ENCODE measurements at places on chromosomes 7 and 10.

DNA sequence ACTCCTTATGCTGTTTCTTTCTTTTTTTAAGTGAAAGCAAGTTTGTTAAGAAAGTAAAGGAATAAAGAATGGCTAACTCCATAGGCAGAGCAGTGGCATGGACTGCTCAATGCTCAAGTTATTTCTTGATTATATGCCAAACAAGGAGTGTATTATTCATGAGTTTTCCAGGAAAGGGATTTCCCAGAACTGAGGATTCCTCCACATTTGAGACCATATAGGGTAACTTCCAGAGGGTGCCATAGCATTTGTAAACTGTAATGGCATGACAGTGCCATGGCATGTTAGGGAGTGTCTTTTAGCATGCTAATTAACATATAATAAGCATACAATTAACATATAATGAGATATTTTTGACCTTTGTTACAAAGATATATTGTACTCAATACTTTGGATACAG is 1034.5 kb upstream of the PHF14 start:
- DNase-seq = no peak

GRCh38 chr10:124916098-124916584 is 25.8 kb upstream of the ZRANB1 start:
- no peak for DNase-seq

DNA sequence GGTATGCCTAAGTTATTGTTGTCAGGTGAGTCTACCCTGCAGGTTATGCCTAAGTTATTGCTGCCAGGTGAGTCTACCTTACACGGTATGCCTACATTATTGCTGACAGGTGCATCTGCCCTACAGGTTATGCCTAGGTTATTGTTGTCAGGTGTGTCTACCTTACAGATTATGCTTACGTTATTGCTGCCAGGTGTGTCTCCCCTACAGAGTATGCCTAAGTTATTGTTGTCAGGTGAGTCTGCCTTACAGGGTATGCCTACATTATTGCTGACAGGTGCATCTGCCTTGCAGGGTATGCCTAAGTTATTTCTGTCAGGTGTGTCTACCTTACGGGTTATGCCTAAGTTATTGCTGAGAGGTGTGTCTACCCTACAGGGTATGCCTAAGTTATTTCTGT is 64.2 kb downstream of the AKR1C4 start:
- DNase-seq = no peak

DNA sequence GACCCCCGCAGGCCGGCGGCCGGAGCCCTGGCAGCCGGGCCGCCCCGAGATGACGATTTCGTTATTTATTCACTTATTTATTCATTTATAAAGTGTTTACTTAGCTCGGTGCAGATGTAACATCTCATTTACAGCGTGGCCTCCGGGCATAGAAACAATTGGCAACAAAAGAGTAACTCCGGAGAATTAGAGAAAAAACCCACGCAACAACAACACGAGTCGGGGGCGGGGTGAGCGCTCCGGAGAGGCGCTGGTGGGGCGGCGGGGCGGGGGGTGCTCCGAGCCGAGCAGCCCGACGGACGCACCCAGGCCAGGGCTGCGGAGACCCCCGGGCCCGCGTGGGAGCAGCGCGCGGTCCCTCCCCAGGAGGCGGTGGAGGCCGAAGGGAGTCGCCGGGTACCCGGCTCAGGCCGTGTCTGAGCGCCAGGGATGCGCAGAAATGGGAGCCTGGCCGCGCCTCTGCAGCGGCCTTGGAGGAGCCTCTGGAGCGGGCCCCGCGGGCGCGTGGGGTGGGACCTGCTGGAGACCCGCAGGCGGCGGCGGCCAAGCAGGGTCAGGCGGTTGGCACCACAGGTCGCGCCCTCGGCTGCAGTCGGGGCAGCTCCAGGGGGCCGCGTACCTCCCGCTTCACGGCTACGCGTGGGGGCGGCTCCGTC is 14.3 kb downstream of the UNCX start:
- DNase-seq = no peak

DNA sequence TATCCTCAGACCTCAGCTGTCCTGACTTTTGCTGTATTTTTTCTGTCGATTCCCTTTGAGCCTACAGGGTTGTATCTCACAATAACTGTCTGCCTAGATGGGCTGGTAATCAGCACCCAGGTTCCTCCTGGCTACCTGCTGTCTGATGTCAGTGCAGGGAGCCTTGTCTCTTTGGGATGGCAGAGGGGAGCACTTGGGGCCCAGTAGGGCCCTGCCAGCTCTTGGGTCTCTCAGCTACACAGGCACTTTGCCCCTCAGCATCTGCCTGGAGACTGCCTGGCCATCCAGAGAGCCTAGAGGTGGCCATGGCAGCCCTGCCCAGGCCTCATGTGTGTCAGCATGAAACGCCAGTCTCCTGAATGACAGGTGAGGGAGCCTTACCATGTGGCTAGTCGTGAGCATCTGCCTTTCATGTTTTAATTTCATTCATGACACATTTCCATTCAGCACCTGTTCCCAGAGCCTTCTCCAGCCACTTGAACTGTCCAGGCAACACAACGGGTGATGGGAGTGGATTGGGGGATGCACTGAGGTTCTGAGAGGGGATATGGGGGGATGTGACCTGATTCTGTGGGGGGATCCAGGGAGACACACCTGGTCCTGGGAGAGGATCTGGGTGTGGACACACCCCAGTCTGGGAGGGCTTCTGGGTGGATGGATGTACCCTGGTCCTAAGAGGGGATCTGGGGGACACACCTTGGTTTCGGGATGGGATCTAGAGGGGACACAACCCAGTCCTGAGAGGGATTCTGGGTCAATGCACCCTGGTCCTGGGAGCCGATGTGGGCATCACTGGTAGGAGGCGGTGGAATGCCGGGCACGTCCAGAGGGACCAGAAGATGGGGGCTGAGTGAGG is 21.9 kb downstream of the ADCY1 start:
- no peak for DNase-seq

GRCh38 chr10:124092250-124092859 is 1.0 kb downstream of the CHST15 start:
- DNase-seq = no peak

DNA sequence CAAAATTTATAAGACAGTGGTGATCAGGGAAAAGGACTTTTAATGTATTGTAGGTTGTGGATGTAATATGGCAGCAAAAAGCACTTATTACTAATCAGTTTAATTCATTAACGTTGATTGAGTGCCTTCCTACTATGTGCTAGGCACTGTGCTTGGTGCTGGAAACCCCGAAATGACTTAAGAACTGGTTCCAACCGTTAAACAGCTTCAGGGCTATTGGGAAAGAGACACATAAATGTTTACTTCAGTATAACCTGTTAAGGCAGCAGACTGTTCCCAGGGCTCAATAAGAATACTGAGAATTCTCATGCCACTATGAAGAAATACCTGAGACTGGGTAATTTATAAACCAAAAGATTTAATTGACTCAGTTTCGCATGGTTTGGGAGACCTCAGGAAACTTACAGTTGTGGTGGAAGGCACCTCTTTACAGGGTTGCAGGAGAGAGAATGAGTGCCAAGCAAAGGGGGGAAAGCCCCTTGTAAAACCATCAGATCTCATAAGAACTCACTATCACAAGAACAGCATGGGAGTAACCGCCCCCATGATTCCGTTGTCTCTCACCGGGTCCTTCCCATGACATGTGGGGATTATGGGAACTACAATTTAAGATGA is 1.1 kb upstream of the SLC25A13 start:
- no peak for DNase-seq

DNA sequence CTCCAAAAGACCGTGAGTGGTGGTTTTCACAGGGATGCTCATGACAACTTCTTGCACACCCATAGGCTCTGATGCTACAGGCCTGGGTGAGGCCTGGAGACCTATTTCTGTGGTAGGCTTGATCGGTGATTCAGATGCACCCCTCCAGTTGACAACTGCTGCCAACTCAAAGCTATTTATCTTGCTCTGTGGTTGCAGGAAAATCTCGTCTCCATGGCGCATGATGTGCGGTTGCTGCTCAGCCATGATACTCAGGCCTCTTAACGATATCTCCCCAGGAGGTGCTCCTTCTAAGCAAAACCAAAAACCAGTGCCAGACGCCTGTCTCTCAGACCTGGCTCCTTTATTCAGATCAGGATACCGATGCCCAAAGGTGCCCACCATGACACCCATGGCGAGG is 31.4 kb downstream of the C10orf90 start:
- DNase-seq = no peak

DNA sequence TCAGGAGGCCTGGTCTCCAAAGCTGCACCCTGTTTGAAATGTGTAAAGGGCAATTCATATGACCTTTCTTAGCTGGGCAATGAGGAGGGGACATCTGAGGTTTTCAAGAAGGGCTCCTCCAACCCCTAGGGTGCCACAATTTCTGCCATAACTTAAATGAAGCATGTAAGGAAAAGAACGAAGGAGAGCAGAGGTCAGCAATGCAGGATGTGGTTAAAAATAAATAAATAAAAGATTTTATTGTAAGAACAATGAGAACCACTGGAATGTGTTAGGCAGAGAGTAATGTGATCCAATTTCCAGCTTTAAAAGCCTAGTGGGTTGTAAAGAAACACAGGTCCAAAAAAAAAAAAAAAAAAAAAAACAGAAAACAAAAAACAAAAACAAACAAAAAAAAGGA is 673.1 kb downstream of the TNS3 start:
- DNase-seq = no peak

DNA sequence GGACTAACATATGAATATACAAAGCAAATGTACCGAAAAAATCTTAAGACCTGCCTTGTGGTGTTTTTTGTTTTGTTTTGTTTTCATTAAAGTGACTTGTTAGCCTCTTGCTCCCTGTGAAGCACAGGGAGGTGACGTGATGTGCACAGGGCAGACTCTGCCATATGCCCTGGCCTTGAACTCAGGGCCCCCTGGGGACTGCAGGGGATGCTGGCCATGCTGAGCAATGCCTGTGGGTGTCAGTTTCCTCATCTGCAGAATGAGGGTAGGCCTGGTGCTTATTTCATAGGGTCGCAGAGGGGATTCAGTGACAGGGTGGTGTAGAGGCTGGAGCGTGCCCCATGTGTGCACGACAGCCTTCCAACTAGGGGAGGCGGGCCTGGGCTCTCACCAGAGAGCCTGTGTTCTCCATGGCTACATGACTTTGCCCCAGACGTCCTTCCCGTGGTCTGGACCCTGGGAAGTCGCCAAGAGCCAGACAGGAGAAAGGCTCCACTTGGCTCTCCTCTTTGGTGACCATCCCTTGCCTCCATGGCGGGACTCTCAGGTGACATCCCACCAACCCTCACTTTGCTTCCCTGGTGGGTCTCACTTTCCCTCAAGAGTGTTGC is 14.5 kb downstream of the EGFR start:
- DNase-seq = no peak

GRCh38 chr7:43647673-43648472 is 65.0 kb downstream of the STK17A start:
- DNase-seq = no peak

DNA sequence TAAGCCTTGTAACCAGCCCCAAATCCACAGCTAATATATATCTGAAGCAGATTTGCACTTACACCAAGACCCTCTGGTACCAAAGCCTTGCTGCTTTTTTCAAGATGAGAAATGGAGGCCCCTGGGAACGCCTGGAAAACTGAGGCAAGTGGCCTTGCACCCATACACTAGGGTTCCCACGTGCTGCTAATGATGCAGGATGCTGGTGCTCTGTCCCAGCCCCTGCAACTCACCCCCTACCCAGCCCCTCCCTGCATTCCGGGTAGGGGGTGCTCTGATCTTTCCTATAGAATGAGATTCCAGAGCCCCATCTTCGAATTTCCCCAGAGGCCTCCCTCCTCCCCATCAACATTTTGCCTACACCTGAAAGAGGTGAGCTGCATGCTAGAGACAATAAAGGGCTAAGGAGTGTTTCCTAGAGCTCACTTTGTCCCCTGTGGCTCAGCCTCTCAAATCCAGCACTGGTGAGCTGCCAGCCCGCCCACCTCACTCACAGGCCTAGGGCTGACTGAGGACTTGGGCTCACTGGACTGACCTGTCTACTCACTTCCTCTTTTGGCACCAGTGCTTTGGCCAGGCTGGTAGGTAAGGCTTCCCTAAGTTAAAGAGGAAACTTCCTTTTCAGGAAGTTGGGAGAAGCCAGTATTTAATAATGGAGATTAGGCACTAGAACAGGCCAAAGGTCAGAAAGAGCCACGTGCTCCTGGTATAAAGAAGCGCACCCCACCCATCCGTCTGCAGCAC is 9.8 kb downstream of the RBP4 start:
- no peak for DNase-seq

DNA sequence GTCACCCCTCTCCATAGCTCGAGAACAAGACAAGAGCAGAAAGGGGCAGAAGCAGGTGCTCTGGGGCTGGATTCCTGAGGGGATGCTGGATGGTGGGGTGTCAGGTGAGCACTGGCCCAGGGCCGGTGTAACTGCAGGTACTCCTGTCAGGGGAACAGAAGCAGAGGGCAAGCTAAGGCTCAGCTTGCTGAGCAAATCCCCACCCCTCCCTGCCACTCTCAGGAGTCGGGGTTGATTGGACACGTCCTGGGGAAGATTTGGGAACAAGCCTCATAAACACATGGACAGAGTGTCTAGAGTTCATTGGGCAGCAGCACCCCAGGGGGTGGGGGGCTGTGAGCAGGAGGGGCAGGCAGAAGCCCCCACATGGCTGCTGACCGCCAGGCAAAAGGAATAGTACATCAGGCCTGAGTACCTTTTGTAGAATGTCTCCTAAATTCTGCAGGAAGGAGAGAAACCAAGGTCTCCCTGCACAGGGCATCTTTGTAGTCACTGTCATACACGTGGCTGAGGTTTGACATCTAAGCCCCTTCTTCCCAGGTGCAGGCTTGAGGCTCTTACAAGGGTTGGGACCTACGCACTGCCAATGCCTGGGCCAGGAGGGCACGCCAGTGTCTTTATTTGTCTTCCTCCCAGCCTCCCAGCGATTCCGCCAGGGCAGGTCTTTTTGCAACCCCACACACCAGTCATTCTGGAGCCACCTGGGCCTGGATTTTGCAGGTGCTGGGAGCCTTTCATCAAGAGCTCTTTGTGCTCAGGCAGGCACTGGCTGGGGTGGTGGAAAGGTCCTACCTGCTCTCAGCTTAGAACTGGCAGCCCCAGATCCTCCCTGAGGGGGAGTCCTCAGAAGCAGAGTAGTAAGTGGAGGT is 2.8 kb downstream of the CALML3 start:
- no peak for DNase-seq

DNA sequence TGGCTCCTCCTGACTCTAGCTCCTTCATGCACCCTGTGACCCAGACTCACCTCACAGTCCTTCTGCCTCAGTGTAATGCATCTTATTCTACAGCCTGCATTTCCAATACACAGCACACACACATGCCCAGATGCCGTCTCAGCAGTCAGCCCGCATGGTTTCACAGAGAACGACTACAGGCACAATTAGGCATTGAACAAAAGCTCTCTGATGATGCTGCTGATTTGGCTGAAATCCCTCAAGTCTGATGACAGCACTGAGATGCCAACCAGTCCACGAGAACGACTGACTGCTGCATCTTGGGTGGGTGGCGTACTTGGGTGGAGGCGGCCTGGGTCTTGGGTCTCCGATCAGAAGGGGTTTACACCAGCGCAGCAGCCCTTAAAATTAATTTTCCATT is 200.4 kb downstream of the TAX1BP1 start:
- no peak for DNase-seq
